Activated CD4-positive, alpha-beta T cell treated with anti-CD3 and anti-CD28 coated beads, Interleukin-2, amount 10 ng/mL, durations not matched to agents 7 days and 5 days (primary cell): ENCODE measurements at places on chromosomes 1 and 21. TPM values are rescaled to one million over a fixed set of nuclear protein-coding genes. Genes with fewer than 3 reads are reported as not detected.

The OR2T2 gene
- total RNA-seq, result not detected

- no peak for DNase-seq
Observed at GRCh38 chr1:219490566-219490965, 122.3 kb downstream of the ZC3H11B start.

DNA sequence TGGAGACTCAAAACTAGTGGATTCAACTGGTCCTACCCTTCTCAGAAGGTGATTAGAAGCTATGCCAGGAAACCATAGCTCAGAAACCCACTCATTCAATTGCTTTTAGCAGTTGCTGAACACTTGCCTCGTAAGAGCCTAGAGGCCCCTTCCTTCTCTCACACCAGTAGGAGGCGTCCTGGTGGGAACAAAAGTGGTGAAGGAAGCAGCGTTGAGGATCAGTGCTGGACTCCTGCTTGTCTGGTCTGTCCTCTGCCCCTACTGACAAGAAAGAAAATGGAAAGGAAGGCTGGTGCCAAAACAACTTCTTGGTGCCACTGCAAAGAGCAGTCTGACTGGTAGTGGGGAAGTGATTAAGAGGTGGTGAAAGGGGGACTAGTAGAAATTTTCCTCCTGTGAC is 269.7 kb downstream of the LMO4 start:
- no peak for DNase-seq

DNA sequence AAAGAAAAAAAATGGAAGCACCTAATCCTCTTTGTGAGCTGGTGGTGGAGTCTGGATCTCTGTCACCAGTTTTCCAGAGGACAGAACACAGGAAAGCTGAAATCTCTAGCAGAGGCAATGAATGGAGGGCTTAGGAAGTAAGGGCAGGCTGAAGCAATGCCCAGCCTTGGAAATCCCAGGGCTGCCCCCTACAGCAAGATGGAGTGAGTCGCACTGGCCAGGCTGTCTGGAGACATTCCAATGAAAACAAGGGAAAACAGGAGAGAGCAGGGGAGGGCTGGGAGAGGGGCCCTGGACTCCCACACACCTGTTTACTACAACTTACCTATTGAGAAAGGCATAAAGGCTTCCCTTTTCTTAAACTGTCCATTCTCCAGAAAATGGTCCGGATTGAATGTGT is 25.9 kb downstream of the CYP2J2 start:
- no peak for DNase-seq

DNA sequence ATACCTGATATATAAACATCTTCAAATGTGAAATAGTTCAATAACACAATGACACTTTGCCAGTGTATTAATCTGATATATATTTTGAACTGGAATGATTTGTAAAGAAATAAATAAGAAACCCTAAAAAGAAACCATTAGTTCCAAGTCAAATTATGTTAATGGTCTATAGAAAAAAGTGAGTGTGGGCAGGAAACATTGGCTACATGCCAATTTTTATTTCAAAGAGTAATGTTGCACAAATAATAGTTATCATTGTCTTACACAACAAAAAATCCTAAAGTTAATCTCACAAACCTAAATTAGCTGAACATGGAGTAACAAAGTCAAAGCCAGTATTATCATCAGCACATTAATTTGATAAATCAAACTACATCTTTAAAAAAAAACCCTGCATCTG is 37.9 kb upstream of the BATF3 start:
- no peak for DNase-seq

The C1orf94 gene
- total RNA-seq, result not detected

DNA sequence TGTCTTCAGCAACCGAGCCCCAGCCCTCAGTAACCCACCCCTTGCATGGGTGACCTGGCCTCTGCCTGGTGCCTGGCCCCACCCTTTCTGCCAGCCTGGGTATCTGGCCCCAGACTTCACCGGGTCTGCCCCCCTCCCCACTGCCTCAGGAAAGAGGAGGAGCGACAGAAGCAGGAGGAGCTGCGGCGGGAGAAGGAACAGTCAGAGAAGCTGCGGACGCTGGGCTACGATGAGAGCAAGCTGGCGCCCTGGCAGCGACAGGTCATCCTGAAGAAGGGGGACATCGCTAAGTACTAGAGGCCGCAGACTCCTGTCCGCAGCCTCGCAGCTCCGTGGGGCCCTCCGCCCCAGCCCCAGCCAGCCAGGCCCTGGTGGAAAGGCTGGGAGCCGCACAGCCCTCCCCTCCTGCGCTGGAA is 6.1 kb downstream of the TNFRSF25 start:
- peak; percentile 63 for DNase-seq

DNA sequence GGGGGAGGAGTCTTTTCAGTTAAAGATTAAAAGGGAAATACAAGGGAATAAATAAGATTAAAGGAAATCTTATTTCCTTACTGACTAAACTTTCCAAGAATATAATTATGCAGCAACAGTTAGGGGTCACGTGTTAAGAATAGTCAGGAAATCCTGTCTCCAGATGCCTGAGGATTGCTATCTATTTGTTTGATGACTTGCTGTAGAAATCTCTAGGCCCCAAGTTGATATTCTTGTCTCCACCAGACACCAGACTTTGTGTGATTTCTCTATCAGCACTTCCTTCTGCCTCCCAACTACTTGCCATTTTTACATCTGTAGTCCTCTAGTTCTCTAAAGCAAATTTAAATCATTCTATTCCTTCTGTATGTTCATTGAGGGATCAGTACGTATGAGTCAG is 77.5 kb downstream of the RPAP2 start:
- no peak for DNase-seq

GRCh38 chr1:3690282-3691065 is 38.2 kb downstream of the TP73 start:
- no peak for DNase-seq

The NPL gene
- 2.7 TPM for total RNA-seq

The S100PBP gene
- 65.8 TPM for total RNA-seq

- peak; percentile 8 for DNase-seq
Observed at GRCh38 chr1:56709269-56709880, 64.3 kb downstream of the PRKAA2 start.

The GUCA2B gene
- not detected for total RNA-seq

DNA sequence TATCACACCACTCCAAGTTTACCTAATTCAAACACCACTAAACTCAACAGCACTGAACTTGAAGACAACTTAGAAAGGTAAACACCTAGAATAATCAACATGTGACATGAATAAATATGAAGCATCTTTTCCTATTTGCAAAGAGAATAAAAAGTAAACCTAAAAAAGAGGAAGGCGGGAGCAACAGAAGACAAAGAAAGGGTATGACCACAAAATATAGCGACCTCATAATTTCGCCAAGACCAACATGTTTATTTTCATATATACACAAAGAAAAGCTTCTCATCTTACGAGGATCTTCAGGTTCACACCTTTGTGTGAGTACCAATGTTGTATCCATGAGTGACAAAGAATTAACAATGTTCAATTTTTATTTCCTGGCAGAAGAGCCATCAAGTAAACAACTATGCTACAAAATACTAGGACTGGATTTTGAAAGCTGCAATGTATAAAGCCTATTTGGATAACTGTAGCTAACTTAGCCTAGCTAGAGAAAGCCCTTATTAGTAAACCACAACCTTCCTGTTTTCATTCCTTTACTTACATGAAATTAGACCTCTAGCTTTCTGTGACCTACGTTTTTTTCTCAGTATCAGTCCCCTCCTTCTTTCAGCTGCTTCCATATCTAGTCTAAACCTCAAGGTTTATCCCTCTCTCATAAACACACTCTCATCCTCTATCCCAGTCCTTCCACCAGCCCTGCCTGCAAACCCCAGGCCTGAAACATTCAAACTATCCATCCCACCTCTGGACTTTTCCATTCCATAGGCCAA is 21.3 kb upstream of the PHTF1 start:
- no peak for DNase-seq
